Ecto neural progenitor cell (in vitro differentiated cells): ENCODE measurements at places on chromosomes 6 and 20.

- DNase-seq = no peak
Measured at GRCh38 chr20:30816182-30816645, 441.2 kb upstream of the DEFB115 start.

GRCh38 chr20:63522981-63523611 lies 2.5 kb downstream of the PPDPF start:
- DNase-seq = no peak

DNA sequence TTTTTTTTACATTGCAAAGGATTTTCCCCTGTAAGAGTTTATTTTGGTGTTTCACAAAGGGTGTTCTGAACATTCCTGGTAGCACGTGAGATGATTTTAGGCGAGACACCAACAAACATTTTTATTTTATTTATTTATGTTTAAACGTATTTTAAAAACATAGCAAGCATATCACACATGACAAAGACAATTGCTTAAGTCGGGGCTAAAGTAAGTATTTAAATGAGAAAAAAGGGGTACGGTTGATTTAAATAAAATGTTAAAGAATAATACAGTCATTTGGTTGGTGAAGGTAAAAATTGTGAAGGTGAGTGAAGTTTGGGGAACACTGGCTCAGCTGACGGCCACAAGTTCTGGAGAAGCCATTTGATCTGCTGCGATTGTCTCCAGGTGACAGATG lies 129.7 kb downstream of the BMP7 start:
- DNase-seq = no peak

- no peak for DNase-seq
Measured at GRCh38 chr6:87274660-87275274, 47.6 kb upstream of the SMIM8 start.

DNA sequence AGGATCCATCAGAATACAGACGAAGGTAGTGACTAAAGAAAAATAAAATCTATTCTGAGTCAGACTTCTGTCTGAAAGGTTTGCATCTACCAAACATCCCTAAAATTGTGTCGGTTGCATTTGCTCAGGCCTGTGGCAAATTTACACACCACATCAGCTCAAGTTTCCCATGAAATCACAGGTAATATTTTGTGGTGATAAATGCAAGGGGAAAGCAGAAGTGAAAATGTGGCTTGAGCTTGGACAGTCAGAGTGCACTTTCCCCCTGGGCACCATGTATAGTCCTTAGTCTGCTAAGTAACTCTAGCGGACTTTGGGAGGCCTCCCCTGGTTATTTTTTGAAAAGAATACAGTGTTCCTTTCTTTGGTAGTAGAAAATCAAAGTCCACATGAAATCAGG lies 159.1 kb downstream of the PKHD1 start:
- DNase-seq = no peak

- DNase-seq = no peak
Measured at GRCh38 chr20:7994809-7995208, 24.8 kb downstream of the TMX4 start.

DNA sequence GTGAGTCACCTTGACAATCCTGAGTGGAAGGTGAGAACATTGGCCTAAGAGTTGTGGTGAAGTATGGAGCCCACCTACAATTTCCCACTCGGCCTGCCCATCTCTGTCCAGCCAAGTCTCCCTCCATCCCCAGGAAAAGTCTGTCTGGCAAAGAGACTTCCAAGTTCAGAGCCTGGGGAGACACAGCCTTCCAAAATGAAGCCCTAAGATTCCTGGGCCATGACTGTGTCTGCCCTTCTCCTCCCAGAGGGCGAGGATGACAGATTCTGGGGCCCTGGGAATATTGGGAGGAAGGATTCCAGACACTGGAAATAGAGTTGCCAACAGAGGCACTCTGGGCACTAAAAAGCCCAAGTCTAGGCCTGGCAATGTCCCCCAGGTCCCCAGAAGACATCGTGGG lies 176.8 kb downstream of the NFATC2 start:
- no peak for DNase-seq

DNA sequence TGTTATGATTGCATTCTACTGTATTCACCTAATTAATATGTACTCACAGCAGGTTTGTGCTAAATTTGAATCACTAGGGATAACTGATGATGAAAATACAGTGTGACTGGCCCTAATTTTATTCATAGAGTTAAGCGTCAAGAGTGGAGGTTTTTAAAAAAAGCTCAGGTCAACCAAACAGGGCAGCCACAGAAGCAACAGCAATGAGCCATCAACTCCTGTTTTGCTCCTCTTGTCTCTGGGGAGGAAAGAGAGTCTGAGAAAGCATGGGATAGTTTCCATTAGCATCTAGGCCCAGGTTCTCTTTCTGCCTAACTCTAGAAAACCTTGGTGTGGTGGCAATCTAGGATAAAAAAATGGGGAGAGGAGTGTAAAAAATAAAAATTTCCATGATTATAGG lies 122.1 kb downstream of the OGFRL1 start:
- DNase-seq = no peak

DNA sequence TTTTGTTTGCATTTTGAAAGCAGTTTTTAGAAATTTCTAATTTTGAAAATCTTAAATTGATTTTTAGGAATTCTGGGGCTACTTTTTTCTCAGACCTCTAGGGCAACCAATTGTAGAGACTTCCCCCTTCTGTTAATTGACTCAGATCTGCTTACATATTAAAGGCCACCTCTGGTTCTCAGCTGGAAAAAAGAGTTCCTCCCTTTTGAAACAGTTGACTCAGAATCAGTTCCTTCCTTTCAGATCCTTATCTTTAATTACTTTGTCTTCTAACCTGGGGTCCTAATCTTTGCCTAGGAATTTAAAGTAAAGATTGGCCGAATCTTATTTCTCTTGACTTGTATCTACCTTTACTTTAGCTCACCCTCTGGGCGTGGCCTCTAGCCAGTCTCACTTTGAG lies 146.8 kb downstream of the LAMA2 start:
- no peak for DNase-seq

GRCh38 chr6:130787726-130788500 lies 39.3 kb upstream of the SMLR1 start:
- no peak for DNase-seq

GRCh38 chr6:12391472-12391871 lies 101.3 kb downstream of the EDN1 start:
- DNase-seq = no peak

GRCh38 chr20:31740656-31741323 lies 1.7 kb downstream of the TPX2 start:
- no peak for DNase-seq
